ENCODE measurements at places on chromosomes 2 and 18.

DNA sequence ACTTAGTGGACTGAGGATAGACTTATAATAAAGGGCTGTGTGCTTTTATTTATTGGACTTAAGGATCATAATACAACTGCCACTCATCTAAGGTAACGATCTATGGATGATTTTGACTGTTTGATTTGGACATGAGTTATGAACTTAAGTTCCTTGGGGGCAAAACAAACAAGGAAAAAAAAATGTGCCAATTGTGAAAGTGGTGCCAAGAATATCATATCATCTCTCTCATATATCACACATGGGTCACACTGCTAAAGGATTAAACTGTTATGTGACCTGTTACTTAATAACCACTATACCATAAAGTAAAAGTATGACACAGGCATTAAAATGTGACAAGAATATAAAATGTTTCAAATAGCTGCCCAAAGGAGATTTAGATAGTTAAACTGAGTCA lies 886.3 kb downstream of the ERBB4 start:
- no peak for DNase-seq

DNA sequence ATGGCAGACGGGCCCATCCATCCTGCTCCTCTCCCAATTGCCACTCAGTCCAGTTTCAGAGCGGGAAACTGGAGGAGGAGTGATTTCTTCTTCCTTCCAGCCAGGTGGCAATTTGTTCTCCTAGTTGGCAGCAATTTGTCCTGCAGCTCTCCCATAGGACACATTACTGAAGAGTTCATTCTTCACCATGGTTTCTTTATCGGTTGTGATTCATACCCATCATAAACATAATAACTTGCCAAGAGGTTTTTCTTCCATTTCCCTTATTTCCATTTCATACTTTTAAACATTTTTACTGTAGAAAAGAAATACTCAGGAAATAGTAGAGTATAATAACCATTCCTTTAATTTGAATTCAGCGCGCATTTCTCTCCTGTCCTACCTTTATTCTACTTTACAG lies 377.9 kb upstream of the RAB12 start:
- DNase-seq, result no peak

- DNase-seq, result no peak
Measured at GRCh38 chr18:23910032-23910431, 104.5 kb upstream of the TTC39C start.

DNA sequence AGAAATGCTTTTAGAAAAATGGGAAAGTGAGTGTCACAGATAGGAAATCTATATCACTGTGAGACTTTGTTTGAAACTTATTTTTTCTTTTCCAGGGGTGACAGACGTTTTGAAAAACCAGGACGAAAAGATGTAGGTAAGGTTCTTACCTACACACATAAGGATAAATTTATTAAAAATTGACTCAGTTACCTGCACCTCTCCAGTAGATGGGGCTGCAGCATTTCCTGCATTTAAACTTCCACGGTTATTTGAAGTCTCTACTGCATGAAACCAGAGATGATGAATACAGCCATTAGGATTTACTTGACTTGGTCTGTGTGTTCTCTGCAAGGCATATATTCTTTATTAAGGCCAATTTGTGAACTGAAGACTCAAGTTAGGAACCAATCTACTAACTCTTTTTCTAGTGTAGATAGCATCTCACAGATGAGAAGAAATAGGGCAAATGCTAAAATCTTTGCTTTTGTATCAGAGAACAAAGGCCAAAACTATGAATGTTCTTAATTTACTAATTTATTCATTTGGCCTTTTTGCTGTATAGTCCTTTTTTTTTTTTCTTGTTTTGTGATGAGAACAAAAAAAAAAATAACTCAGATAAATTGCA lies 15.0 kb downstream of the KCNJ13 start:
- no peak for DNase-seq

GRCh38 chr2:181553244-181553643 lies 96.1 kb downstream of the ITGA4 start:
- no peak for DNase-seq

GRCh38 chr18:38900445-38900844 lies 1334.8 kb upstream of the CELF4 start:
- DNase-seq, result no peak

- no peak for DNase-seq
Measured at GRCh38 chr2:98869272-98869641, 66.8 kb downstream of the CRACDL start.

- DNase-seq, result peak; percentile 60
Measured at GRCh38 chr2:205650450-205650849, 31.9 kb upstream of the NRP2 start.

DNA sequence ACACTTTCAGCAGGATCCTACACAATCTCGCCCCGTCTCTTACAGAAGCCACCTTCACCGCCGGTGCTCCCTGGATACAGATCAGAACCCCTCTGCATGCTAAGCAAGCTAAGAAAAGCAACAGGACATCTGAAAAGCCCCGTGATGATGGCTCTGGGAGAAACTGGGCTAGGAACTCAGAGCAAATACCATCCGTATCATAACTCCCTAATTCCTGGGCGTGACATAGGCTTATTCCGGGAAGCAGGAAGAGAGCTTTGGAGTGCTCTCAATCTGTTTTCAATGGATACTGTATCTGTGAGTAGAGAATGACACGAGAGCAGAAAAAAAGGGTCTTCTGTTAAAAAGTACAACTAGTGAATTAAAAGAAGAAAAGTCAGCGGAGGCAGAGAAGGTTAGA lies 121.6 kb downstream of the SPP2 start:
- no peak for DNase-seq

- no peak for DNase-seq
Measured at GRCh38 chr2:133768658-133769435, 200.6 kb upstream of the NCKAP5 start.

DNA sequence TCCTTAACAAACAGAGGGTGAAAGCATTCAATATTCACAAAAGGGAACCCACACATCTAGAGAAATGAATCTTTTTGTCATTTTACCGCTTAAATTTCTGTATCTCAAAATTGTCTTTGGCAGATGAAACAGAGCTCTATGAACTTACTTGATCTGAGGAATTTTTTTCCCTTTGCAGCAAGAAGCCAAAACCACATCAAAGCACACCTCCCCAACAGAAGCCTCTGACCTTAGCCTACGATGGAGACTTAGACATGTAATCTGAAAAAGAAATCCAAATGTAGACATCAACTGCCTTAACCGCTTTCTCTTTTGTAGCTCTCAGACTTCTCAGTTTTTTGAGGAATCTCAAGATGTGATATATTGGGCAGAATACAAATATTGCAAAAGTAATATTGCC lies 287.9 kb upstream of the HNMT start:
- DNase-seq, result no peak

GRCh38 chr2:240998706-240998994 lies 232 bp downstream of the SNED1 start:
- no peak for DNase-seq

DNA sequence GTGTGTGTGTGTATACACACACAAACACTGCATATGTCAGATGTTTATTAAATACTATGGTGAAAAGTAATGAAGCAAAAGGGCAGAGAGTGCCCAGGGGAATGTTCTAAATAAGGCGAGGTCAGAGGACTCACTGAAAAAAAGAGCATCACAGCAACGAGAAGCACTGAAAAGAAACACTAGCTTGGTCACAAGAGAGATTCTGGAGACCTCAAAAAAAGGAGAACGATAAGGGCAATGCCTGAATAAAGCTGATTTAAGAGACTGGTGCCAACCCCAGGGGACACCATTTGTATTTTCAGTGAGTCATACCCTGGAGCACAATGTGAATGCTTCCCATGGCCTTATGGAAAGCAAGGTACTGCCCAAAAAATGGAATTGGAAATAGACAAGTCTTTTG lies 14.5 kb downstream of the SLC40A1 start:
- DNase-seq, result peak; percentile 51

DNA sequence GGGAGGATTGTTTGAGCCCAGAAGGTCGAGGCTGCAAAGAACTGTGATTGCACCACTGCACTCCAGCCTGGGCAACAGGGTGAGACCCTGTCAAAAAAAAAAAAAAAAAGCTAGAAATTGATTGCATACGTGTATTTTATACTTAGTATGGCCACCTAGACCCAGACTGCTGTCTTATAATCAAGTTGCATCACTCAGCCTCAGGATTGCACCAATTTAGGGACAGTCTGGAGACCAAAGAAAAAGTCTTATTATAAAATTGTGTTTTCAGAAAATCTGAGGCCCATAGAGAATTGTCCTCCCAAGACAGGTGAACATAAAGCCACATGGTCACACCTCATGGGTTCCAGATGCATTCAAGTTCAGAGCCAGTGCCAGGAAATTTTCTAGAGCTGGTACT lies 17.1 kb upstream of the PLEKHM3 start:
- DNase-seq, result no peak

DNA sequence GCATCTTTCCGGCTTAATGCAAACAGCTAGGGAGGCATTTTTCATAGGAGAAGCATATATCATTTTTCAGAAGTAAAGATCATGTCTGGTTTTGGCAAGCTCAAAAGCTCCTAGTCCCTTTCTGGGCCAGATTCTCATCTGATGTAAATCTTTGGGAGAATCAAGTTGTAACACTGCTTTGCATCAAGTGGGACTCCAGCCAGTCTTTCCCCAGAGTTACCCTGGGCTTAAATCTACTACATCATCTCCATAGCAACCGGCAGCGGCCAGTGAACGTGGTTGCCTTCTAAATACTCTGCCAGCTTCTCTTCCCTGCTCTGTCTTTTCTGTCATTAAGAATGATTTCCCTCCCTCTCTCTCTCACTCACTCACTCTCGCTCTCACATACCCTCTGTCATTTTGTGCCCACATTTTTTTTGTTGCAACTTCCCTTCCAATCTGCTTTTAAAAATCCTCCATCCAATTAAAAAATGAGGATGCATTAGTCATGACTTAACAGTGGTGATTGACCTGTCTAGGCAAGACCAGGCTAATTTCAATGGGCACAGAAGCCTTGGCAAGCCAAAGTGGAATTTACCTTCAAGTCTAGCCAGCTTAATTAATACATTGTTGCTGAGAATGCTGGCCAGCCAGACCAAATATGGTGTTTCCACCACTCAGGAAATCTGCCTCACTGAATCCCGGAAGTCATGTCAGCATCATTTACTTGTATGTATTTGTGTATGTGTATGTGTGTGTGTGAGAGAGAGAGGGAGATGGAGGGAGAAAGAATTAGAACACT lies 93.0 kb downstream of the NRP2 start:
- DNase-seq, result peak; percentile 53

GRCh38 chr2:100260712-100261620 lies 61.3 kb downstream of the LONRF2 start:
- DNase-seq, result peak; percentile 41

GRCh38 chr18:42176599-42176998 lies 221.6 kb downstream of the PIK3C3 start:
- DNase-seq, result no peak

DNA sequence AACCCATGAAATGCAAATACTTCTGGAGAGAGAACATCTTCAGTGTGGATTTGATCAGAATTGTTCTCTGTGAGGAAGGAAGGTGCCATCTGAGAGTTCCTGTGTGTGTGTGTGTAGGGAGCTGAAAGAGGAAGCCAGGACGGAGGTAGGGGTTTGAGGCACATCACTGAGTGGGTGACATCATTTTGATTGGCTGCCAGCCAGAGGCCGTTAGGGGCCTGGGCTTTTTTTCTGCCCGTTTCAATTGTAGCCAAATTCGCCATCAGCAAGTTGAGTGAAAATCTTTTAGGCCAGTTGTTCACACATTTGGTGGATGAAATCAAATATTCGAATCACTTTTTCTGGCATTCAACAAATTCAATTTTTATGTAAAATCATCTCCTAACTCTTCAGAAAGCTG lies 48.9 kb downstream of the TSN start:
- no peak for DNase-seq

DNA sequence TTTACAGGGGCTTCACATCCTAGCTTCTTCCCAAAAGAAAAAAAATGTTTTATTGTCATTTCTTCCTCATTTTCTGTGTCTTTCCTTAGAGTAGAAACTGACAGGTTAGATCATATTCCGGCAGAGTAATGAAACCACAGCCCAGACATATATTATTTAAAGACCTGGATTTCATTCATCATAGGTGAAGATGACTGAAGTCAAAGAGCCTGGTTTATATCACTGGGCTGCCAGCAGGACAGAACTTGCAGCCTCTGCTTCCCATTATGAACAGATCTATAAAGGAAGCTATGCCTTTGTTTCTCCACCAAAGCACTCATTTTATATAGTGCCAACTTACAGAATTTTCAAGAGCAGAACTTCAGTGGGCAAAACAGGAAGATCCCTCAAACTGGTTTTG lies 137.9 kb downstream of the METTL4 start:
- DNase-seq, result no peak

DNA sequence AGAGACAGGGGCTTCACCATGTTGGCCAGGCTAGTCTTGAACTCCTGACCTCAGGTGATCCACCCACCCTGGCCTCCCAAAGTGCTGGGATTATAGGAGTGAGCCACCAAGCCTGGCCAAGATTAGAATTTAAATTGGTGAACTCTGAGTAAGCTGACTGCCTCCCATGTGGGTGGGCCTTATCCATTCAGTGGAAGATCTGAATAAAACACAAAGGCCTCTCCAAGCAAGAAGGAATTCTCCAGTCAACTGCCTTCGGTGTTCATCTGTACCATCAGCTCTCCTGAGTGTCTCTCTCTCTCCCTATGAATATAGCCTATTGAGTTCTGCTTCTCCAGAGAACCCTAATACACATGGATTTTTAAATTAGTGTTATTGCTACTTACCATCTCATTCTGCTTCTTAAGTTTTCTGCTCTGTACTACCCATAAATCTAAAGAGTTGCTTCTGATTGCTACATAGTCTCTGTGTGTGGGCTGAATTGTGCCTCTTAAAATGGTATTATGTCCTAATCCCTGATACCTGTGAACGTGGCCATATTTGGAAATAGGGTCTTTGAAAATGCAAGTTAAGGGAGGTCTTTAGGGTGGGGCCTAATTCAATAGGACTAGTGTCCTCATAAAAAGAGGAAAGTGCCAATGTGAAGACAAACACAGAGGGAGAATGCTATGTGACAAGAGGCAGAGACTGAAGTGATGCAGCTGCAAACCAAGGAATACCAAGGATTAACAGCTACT lies 36.3 kb downstream of the FBXO11 start:
- DNase-seq, result no peak

GRCh38 chr2:200247494-200247893 lies 59.0 kb upstream of the SPATS2L start:
- DNase-seq, result no peak

DNA sequence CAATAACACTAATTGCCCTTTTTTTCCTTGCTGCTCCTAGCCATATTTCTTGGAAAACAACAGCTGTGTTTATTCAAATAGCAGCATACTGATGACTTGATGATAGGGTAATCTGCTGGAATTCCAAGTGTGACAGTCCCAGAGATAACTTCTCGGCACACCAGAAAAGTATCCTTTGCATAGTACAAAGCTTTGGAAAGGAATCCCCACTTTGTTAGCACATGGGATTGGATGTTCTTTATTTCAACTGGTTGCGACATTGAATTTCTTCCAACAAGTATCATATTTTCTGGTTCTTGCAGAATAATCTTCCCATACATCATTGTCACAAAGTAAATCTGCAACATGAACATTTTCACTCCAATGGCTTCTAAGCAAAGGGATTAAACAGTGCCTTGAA lies 445.8 kb upstream of the ACVR2A start:
- DNase-seq, result peak; percentile 12
